Fibroblast of skin of left biceps (primary cell): ENCODE measurements at places on chromosomes 5 and 9.

DNA sequence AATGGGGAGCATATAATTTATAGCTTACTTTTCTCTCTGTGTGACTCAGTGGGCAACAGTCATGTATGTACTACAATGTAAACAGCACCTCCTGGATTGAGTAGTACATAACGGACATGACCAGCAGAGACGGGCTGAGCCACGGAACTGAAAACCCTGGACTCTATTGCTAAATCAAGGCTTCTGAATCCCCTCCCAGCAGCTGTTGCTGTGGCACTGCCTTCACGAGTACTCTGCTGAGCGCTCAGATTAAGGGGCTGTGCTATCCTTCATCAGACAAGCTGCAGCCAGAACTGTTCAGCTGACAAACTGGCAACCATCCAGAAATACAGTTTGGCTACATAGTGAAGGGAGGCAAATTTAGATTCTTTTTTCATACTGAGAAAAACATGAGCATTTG, 131.3 kb upstream of the CCDC180 start:
- DNase-seq = no peak

DNA sequence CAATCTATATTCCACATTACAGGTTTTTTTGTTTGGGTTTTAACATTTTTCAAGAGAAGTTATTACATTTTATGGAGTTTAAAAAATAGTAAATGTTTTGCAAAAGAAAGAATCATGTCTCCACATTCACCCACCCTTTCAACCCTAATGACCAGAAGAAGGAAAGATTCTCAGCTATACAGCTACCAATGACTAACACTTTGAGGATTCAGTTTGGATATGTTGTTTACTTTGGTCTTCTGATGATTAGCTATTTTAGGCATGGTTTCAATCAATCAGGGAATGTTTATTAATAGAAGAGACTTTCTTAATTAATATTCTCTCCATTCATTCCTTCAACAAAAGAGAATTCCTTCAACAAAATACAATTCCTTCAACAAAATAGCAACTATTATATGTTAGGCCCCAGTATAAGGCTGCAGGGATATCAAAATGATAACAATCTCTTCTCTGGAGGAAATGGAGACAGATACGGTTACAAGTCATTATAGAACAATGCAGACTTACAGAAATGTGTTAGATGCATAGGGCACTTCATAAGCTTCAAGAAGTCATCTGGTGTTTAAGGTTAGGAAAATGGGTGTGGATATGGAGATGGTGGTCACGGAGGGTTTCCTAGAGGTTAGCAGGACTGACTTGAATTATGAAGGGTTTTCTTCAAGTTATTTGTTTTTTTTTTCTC, 9.3 kb upstream of the NR3C1 start:
- DNase-seq = no peak

GRCh38 chr5:149857499-149857898, 87.1 kb downstream of the PDE6A start:
- no peak for DNase-seq

GRCh38 chr9:88773627-88774244, 217.5 kb upstream of the S1PR3 start:
- no peak for DNase-seq

DNA sequence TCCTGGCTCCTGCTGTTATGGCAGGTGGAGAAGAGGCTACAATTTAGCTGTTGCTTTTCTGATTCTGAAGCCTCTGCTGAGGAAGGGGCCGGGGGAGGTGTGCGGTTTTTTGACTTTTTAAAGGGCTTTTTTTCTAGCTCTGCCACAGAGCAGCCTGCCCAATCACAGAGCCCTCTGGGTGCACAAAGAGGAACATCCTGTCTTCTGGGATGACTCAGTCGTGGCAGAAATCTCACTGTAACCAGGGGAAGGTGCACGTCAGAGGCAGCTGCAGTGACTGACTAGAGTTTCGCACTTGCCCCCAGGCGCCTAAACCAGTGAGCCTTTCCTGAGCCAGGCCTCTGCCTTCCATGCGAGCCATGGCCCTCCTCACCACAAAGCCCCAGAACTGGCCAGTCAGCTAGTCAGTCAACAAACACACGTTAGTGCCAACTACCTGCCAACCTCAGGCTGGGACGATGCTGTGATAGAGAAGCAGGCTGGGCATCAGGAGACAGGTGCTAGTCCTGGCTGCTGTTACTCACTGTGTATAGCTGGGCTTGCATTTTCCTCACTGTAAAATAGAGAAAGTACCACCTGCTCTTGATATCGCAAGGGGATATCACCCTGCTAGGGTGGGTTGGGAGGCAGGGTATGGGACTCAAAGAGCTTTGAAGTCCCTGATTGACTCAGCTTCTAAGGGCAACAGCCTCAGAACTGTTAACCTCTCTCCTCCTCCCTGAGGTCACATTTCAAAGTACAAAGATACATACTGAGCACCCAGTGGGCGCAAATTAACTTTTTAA, 2.2 kb downstream of the AKNA start:
- peak; percentile 49 for DNase-seq

- DNase-seq = no peak
Measured at GRCh38 chr5:123090661-123091297, 1.7 kb downstream of the PRDM6 start.

GRCh38 chr9:116320290-116320689, 166.7 kb downstream of the PAPPA start:
- no peak for DNase-seq

GRCh38 chr9:120383999-120384924, 195.7 kb downstream of the CDK5RAP2 start:
- DNase-seq = no peak

DNA sequence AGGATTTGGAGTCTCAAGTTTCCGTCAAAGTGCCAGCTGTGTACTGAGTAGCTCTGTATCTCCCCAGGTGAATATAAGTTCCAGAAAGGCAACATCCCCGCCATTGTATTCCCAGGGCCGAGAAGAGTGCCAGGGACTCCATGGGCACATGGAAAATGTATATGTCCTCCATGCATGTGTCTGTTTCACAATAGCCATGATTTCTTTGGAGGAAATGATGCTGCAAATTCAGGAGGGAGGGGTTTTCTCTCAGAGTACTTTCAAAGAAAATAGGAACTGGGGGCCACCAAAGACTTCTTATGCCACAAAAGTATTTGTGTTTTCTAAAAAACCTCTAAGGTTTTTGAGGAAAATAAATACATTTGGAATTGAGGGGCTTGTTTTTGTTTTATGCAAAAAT, 524.6 kb downstream of the BNC2 start:
- DNase-seq = no peak

- no peak for DNase-seq
Measured at GRCh38 chr9:21114311-21114710, 27.3 kb downstream of the IFNW1 start.

- DNase-seq = no peak
Measured at GRCh38 chr5:1477341-1477740, 32.1 kb upstream of the SLC6A3 start.

DNA sequence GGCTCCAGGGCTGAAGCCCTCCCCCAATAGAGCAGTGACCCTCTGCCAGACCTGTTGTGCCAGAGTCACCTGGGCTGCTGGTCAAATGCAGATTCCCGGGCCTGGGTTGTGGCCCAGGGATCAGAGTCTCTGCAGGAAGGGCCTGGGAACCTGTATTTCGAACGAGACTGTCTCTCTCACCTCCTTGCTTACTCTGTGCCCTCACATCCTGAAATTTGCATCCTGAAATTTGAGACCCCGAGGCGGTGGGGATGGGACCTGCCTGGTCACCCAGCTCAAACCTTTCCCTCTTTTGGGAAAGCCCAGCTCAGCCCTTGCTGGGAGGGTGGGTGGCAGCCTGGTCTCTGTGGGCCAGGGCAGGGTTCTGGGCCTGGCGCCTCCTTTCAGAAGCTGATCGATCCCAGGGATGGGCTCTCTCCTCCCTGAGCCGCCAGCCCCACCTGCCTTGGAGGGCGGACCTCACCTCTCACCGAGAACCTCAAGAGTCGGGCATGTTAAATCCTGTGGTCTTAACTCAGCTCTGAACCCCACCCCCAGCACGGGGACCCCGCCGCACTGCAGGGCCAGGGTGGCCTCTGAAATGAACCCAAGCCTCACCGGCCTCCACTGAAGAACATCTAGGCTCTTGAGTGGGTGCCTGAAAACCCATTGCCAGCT, 44.0 kb upstream of the IER5L start:
- no peak for DNase-seq

DNA sequence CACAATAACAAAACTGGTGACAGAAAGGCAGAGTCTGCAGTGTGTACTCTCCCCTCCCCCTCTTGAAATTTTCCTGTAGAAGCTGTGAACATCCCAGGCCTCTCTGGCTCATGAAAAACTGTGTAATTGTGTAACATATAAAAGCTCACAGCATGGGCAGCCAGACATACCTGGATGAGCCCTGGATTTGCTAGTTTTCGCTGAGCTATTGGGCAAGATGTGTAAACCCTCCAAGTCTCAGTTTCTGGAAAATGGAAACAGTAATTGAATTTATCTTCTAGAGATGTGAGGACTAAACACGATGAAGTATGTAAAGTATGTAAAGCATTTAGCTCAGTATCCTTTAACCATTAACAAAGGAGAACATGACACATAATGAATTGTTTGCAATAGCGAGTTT, 143.2 kb upstream of the ANKH start:
- DNase-seq = no peak

DNA sequence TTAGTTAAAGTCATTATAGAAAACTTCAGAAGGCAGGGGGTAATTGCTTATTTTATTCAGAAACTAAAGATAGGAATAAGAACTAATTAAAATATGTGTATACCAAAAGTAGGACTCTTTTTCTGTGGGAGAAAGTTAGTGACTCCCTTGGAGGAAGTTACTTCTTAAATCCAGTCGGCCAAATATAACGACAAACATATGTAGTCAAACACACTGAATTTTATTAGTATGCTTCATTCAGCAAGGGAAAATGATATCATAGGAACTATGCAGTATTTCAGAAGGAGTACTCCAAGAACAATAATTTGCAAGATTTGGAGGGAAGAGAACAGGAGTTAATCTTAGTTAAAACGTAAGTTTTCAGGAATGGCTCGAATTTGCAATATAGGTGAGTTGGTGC, 432.6 kb downstream of the CYLC2 start:
- DNase-seq = no peak

DNA sequence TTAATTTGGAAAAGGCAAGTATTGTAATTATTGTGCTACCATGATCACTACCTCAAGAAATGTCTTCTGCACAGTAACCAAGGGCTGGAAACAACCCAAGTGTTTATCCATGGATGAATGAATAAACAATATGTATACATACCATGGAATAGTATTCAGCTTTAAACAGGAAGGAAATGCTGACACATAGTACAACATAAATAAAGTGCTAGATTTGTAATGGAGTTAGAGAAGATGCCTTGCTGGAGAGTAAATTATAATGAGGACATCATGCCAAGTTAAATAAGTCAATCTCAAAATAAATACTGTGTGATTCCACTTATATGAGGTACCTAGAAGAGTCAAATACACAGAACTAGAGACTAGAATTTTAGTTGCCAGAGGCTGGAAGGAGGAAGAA, 160.0 kb downstream of the CCDC192 start:
- no peak for DNase-seq

DNA sequence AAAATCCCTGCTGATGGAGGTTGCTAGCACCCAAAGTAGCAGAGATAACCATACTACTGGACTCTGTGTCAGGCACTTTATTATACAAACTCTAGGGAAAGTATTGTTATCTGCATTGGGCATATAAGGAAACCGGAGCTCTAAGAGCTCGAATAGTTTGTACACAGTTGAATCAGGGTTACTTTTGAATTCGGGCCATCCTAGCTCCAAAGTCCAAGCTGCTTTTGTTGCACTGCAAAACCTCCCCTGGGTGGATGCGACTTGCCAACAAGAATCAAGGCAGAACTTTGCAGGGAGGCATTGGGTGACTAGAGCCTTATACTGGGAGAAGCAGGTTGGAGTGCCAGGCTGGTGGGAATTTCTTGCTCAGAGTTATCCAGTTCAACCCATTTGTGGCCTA, 435.1 kb downstream of the SPATA31D1 start:
- no peak for DNase-seq

DNA sequence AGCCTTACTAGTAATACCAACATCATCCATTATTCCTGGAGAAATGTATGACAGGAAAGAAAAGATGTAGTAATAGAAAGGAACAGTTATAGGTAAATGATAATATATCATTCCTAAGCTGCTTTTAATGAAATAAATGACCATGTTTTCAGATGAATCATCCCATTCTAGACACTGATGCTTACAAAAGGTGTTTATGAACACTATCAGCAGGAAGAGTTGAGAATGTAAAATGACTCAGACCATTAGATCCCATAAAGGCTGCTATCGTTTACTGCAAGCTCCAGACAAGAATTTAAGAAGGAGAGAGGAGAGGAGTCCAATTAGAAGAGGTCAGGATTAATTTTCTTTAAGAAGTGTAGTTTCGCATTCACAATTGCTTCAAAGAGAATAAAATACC, 1033.5 kb downstream of the EFNA5 start:
- no peak for DNase-seq

GRCh38 chr9:114897196-114897595, 33.2 kb downstream of the TNFSF8 start:
- DNase-seq = no peak

- DNase-seq = no peak
Measured at GRCh38 chr9:81680506-81680905, 8.8 kb downstream of the TLE1 start.

DNA sequence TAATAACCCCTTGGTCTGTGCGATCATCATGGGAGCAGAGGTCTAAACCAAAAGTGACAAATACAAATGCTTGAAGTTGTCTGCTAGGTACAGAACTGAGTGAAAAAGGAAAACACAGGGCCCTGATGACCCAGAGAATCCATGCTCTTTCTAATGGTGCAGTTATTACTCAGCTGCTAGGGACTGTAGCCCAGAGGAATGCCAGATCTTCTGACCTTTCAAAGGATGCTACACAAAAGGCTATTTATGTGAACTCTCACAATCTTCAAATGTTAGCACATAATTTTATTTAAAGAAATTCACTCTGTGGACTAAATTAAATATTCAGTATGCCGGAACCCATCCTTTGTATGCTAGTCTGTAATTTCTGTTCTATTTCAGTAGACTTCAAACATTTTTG, 79.9 kb downstream of the PRR16 start:
- DNase-seq = no peak

DNA sequence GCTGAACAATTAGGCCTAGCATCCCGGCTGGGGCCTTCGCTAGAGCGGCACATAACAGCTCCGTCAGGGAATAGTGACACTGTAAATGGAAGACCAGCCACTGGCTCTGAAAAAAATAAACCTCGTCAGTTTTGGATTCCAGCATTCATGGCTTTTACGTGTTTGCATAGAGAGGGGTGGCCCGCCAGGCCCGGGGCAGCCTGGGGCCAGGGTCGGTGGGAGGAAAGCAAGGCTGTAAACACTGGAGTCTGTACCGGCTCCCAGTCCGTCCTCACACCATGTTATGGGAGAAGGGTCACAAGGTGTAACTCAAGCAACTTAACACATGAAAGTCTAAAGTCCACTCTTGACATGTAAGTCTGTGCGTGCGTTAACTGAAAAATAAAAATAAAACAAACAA, 11.2 kb downstream of the CCNI2 start:
- DNase-seq = no peak

DNA sequence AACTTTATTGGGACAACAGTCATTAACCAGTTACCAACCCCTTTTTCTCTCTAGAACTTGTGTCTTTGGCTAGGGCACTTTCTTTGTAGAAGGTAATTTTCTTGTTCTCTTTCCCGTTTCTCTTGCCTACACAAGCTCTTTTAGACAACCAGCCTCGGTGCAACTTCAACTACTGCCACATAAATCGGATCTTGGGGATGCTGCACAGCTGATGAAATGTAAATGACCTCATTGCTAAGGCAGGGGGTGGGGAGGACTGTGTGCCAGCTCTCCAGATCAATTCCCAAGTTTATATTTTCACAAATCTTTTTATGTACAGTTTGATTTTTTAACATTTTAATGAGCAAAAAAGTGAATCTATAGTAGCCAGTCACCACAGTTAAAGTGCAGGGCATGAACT, 157.6 kb downstream of the DENND1A start:
- DNase-seq = no peak

- no peak for DNase-seq
Measured at GRCh38 chr9:76092572-76092971, 202.1 kb downstream of the PCSK5 start.
